ENCODE measurements at places on chromosomes 16 and 17.
A peak's percentile ranks its signal among the peaks of the same experiment; 100 is the strongest.

GRCh38 chr17:64355536-64356303 is 34.9 kb downstream of the PECAM1 start:
- DNase-seq, result no peak

GRCh38 chr16:57104706-57105105 is 12.3 kb downstream of the CPNE2 start:
- DNase-seq, result no peak

GRCh38 chr16:372302-372983 is 2.1 kb upstream of the MRPL28 start:
- no peak for DNase-seq

GRCh38 chr17:58234512-58234911 is 3.9 kb upstream of the LPO start:
- no peak for DNase-seq

DNA sequence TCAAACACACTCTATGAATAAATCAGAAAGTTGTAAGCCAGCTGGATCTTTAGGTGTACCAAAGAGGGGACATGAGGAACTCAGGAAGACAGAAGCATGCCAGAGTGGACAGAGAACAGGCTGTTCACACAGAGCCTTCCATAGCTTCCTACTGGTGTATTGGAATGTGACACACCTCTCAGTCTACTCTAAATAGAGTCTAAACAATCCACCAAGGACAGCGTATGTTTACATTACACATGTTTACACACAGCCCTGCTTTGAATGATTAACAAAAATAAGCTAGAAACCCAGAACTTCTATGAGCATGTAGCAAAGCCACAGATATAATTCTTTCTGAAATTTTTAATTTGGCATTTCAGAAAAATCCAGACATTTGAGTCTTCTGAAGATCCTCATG is 1279.0 kb upstream of the CDH8 start:
- no peak for DNase-seq

- DNase-seq, result no peak
Observed at GRCh38 chr17:40671282-40671681, 6.3 kb upstream of the KRT222 start.

DNA sequence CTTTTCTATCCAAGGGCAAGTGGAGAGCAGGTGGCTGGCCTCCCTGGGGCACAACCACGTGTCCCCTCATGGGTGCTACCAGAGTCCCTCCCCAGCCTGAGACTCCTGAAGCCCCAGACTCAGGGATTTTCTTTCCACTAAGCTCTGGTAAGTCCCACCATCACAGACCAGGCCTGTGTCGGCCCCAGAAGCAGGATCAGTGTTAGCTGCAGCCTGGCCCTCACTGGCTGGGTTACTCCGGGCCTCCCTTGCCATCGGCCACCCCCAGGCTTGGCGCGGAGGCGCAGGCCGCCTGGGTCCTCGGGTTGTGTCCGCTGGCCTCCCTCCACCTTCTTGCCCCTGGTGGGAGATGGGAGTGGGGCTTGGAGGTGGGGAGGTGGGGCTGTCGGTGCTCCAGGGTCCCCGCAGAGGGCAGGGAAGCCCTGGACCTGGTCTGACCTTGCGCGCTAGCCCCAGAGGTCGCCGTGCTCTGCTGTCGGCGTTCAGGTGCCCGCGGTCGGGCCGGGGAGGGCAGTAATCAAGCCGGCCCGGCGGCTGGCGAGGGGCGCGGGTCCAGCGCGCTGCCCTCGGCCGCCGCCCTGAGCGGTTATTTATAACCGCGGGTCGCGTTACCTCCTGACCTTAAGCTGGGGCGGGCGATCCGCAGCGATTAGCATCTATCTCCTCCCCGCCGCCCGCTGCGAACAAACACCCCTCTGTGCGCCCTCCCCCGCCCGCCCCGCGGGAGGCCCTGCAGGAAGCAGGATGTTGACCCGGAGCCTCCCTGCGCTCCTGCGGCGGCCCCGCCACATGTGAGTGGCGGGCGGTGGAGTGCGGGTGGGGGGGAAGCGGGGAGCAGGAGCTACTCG is 78.1 kb upstream of the TOB1 start:
- peak; percentile 64 for DNase-seq

- peak; percentile 28 for DNase-seq
Observed at GRCh38 chr17:3771140-3771539, 29.8 kb downstream of the ITGAE start.

DNA sequence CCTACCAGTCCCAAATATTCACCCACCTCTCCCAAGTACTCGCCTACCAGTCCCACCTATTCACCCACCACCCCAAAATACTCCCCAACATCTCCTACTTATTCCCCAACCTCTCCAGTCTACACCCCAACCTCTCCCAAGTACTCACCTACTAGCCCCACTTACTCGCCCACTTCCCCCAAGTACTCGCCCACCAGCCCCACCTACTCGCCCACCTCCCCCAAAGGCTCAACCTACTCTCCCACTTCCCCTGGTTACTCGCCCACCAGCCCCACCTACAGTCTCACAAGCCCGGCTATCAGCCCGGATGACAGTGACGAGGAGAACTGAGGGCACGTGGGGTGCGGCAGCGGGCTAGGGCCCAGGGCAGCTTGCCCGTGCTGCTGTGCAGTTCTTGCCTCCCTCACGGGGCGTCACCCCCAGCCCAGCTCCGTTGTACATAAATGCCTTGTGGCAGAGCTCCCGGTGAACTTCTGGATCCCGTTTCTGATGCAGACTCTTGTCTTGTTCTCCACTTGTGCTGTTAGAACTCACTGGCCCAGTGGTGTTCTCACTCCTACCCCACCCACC is 29.8 kb downstream of the POLR2A start:
- no peak for DNase-seq

DNA sequence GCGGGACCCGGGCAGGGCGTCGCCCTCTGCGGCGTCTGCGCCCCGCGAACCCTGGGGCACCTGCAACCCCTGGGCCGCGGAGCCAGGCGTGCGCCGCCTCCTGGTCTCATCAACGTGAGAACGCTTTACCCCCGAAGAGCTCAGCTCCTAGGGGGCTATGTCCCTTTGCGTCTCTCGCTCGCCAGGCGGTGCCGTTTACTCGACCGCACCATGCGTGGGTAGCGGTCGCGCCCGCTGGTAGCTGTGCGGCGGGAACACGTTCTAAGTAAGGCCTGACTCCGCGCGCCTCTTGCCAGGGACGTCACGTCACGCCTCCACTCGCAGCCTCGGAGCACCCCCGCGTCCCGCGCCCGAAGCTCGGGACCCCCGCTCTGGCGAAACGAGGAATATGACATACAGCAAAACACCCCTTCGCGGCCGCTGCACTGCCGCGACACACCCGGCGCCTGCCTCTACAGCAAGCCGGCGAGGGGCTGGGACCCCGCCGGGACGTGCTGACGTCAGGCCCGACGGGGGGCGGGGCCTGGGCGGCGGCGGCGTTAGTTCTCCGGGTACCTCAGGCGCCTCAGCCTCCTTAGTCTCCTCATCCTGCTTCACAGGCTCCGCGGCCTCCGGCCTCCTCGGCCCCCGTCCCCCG is at the start of gene RAB11FIP3:
Gene RAB11FIP3, plus strand, starts transcription at position 568 of the 637 bp plus-strand sequence. CDS start 358 bp downstream, outside the sequence.
- DNase-seq, result peak; percentile 68

DNA sequence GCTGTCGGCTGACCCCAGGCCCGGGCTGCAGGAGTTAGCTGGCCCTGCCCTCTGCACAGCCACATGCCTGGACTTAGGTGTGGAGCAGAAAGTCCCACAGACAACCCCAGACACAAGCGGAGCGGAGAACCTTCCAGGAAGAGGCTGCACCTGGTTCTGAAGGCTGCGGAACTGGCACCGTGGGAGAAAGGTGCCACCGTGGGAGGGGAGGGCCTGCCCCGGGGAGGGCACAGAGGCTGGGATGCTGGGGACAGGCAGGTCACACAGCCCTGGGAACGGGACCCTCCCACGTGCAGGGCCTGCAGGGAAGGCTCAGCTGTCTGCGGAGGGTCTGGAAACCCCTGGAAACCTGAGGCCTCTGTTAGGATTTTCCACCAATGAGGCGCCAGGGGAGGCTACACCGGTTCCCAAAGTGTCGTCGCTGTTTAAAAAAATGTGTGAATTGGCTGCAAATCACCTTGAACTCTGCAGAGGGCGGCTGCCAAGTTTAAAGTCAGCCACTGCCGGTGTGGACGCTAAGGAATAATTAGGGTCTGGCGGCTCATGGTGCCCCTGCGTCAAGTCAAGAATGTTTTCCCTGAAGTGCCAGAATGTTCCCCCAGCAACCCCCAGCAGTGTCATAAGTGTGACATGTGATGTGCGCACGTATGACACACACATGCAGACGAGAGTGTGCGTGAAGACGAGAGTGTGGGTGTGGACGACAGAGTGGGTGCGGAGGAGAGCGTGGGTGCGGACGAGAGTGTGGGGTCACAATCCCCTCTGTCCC is 50.9 kb upstream of the PABPN1L start:
- DNase-seq, result no peak

- DNase-seq, result no peak
Observed at GRCh38 chr16:89434490-89434889, 55.9 kb downstream of the ANKRD11 start.

DNA sequence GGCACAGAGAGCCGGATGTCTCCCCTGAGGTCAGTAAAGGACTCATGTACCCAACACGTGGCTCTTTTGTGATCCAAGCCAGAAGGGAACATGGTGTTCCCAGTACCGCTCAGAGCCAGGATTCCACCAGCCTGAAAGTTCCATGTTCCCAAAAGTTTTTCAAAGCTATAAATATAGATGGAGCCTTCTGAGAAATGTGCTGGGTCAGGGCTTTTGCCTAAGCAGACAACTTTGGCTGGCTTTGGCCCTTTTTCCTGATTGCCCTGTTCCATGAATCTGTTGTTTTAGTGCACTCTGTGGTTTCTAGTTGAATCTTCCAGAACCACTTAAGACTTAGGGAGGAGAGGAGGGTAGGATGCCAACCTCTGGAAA is 128.5 kb upstream of the HS3ST2 start:
- no peak for DNase-seq

DNA sequence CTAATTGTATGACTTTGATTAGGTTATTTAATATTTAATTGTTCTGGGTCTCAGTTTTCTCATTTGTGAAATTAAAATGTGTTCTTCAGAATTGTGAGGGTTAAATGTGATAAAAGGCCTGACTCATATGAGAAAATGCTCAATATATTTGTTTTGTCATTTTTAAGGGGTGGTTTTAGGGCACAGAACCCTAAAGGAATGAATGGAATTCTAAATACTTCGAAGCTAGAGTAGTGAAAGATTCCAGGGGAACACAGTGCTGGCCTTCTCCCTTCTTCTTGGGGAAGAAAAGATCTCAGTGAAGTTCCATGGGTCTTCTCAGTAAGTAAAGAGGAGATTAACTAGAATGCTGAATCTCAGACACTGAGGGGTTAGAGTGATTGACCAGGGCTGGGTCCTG is 3.9 kb upstream of the SMPD3 start:
- no peak for DNase-seq

DNA sequence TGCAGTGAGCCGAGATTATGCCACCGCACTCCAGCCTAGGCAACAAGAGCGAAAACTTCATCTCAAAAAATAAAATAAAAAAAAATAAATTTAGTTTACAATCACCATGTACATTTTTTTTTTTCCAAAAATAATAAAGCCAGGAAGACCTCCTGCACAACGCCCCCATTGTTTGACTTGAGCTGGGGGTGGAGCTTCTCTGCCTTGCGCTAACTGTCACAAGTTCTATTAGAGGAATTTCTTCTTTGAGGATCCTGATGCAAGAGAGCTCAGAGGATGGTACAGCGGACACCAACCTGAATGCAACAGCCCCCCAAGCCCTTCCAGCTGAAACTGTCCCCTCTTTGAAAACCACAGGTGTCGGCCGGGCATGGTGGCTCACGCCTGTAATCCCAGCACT is 24.9 kb upstream of the CBX4 start:
- no peak for DNase-seq

DNA sequence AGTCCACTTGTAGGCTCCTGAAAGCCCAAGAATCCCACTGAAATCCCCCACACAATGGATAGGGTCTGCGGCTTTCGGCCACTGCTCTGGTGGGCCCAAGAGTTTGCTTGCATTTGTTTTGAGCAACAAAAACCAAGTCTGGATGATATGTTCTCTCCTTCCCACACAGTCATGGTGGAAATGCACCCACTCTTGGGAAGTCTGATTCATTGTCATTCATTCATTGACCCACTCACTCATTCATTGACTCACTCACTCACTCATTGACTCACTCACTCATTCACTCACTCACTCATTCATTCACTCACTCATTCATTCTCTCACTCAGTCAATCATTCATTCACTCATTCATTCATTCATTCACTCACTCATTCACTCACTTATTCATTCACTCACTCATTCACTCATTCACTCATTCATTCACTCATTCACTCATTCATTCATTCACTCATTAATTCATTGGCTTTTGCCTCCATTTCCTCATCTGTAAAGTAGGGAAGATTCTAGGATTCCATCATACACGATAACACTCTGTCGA is 2.2 kb upstream of the CA5A start:
- DNase-seq, result no peak

DNA sequence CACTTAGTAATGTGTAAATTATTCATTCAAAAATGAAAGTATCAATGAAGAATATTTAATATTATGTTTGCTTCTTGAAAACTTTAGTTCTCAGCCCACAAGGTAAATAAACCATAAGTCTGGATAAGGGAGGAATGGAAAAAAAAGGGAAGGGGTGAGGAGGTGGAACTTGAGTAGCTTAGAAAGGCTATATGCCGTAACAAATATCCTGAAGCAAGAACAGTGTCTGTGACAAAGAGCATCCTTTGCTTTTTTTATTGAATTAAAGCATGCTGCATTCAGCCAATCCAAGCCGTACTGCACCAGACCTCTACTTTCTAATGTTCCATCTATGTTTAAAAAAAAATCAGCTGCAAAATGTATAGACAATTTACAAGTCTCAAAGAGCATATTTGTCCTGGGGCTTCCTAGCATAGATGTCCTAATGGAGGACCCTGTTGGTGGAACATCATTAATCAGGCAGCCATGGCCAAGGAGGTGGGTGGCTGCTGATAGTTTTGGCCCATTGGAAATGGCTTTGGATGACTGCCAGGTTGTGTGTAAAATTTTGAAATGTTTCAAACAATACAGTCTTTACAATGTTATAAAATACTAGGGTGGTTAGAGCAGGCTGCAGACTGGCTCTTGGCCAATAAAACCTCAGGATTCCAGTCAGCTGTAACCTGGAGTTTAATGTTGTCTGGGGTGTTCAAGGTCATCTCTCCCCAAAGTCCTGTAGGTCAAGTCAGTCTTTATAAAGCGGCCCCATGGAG is 895.8 kb upstream of the SOX9 start:
- DNase-seq, result no peak

GRCh38 chr17:46811978-46812583 is 6.4 kb downstream of the WNT3 start:
- no peak for DNase-seq

- no peak for DNase-seq
Observed at GRCh38 chr16:74560912-74561311, 46.0 kb downstream of the GLG1 start.

All from CD4-positive, alpha-beta T cell (primary cell).